ENCODE measurements at places on chromosomes 1 and 21.
A peak's percentile ranks its signal among the peaks of the same experiment; 100 is the strongest.

- DNase-seq, result no peak
Measured at GRCh38 chr1:34140011-34140676, 24.9 kb downstream of the CSMD2 start.

- DNase-seq, result no peak
Measured at GRCh38 chr1:38133756-38134155, 87.2 kb upstream of the POU3F1 start.

GRCh38 chr1:211650904-211651303, 24.5 kb downstream of the NEK2 start:
- DNase-seq, result no peak

- DNase-seq, result no peak
Measured at GRCh38 chr1:163472651-163473248, 151.0 kb downstream of the NUF2 start.

GRCh38 chr21:29630441-29630840, 309.4 kb downstream of the GRIK1 start:
- DNase-seq, result no peak

GRCh38 chr21:26881504-26882228, 36.5 kb upstream of the ADAMTS1 start:
- no peak for DNase-seq

GRCh38 chr1:147502760-147503159, 38.5 kb upstream of the BCL9 start:
- DNase-seq, result no peak

- no peak for DNase-seq
Measured at GRCh38 chr1:242201090-242201489, 202.2 kb upstream of the MAP1LC3C start.

- DNase-seq, result no peak
Measured at GRCh38 chr1:210293171-210293607, 35.5 kb upstream of the HHAT start.

- peak; percentile 49 for DNase-seq
Measured at GRCh38 chr1:111737216-111738132, 1.7 kb downstream of the INKA2 start.

GRCh38 chr1:26277719-26278118, 2.2 kb upstream of the SH3BGRL3 start:
- DNase-seq, result no peak

DNA sequence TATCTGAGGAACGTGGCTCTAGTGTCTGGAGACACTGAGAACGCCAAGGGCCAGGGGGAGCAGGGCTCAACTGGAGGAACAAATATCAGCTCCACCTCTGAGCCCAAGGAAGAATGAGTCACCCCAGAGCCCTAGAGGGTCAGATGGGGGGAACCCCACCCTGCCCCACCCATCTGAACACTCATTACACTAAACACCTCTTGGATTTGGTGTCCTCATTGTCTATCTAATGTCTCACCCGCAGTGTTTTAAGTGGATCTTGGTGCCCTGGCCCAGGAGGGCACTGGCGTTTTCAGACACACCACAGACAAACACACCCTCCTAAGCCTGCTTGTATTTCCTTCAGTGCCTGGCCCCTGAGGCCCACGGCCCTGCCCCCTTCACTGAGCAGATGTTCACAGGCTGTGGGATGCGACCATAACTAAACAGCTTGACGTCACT, 2.2 kb upstream of the FALEC start:
- DNase-seq, result no peak

- no peak for DNase-seq
Measured at GRCh38 chr21:42557420-42557819, 43.8 kb downstream of the SLC37A1 start.

- DNase-seq, result no peak
Measured at GRCh38 chr1:10986525-10986890, 25.9 kb upstream of the TARDBP start.

GRCh38 chr1:7753641-7754040, 17.5 kb upstream of the VAMP3 start:
- DNase-seq, result no peak

GRCh38 chr1:47866601-47867437, 130.4 kb downstream of the TRABD2B start:
- DNase-seq, result no peak

- no peak for DNase-seq
Measured at GRCh38 chr1:234206651-234207284, 166.5 kb upstream of the COA6 start.

- DNase-seq, result no peak
Measured at GRCh38 chr21:39315603-39316445, 2.4 kb upstream of the BRWD1 start.

DNA sequence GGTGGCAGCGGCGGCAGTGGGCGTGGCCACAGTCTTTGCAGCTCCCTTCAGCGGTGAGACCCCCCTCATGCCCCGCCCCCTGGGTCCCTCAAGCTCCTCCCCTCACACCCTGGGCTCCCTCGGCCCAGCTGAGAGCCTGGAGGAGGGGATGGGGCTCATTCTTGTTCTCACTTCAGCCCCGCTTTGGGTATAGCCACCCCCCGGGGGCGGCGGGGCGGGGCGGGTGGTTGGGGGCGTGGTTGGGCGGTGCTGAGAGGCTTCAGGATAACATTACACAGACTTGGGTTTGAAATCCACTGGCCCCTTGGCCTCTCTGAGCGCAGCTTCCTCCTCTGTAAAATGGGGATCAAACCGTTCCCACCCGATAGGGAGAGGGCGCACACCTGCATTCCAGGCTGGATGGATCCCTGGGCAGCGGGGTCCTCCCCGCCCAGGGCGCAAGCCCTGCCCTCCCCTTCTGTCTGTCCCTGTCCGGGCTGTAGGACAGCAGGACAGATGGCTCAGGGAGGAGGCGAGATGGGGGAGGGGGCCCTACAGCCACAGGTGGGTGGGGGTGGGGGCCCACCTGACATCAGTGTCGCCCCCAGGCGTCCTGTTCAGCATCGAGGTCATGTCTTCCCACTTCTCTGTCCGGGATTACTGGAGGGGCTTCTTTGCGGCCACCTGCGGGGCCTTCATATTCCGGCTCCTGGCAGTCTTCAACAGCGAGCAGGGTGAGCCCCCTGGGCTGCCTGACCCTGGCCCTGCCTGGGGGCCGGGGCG, 5.1 kb downstream of the CLCNKA start:
- peak; percentile 61 for DNase-seq

- DNase-seq, result no peak
Measured at GRCh38 chr1:219900201-219900600, 28.2 kb downstream of the SLC30A10 start.

- no peak for DNase-seq
Measured at GRCh38 chr1:243765676-243766075, 84.4 kb downstream of the AKT3 start.

GRCh38 chr21:14587266-14587665, 41.2 kb upstream of the SAMSN1 start:
- no peak for DNase-seq

GRCh38 chr1:2474933-2475371, 1.1 kb upstream of the PLCH2 start:
- DNase-seq, result no peak

DNA sequence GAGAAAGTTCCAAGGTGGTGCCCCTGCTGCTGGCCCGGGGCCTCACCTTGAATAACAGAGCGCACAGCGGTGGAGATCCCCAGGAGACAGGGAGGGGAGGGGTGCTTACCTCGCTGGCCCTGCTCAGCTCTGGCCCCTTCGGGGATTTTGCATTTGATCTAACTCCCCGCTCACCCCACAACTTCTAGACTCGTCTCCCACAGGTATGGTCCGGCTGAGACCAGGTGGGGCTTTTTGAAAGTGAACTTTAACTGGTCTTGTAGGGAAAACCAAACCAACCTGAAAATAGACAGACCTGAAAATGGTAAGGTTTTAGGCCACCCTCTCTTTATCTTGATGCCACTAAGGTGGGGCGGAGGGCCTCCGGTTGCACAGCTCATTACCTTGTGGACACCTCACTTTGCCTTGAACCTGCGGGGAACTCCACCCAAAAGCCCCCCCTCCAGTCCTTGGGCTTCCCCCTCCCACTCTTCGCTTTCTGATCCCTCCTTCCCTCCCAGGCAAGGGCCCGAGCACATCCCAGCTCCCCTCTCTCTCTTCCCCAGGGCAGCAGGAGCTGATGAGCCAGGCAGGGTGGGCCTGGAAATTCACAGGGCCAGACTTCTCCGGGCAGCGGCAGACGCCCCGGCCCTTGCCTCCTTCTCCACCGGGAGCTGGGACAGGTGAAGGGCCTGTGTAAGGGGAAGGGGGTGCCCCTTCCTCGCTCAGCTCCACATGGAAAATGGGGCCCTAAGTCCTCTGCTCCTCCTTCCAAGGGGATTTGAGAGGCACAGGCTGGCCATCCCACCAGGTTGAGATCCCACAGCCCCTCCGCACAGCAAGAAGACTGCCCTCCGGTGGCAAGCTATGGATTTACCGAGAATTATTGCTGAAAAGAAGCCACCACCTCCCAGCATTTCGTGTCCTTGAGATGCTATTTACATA, 16.1 kb downstream of the TNFRSF8 start:
- DNase-seq, result peak; percentile 77

DNA sequence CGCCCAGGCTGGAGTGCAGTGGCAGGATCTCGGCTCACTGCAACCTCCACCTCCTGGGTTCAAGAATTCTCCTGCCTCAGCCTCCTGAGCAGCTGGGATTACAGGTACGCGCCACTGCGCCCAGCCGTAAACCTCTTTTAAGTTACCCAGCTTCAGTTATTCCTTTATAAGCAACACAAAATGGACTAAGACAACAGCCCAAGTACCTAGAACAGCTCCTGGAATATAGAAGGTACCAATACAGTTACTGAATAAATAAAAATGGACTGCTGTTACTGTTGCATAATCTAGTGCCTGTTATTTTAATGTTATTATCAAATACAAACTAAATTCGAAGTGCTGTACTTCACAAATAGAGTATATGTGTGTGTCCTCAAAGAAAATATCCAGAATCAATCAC, 17.1 kb downstream of the RNF115 start:
- no peak for DNase-seq

- DNase-seq, result no peak
Measured at GRCh38 chr1:47382399-47382983, 33.6 kb upstream of the FOXE3 start.

GRCh38 chr1:33654267-33654834, 181.9 kb downstream of the ZSCAN20 start:
- no peak for DNase-seq

GRCh38 chr1:245448975-245449431, 294.2 kb downstream of the KIF26B start:
- no peak for DNase-seq

DNA sequence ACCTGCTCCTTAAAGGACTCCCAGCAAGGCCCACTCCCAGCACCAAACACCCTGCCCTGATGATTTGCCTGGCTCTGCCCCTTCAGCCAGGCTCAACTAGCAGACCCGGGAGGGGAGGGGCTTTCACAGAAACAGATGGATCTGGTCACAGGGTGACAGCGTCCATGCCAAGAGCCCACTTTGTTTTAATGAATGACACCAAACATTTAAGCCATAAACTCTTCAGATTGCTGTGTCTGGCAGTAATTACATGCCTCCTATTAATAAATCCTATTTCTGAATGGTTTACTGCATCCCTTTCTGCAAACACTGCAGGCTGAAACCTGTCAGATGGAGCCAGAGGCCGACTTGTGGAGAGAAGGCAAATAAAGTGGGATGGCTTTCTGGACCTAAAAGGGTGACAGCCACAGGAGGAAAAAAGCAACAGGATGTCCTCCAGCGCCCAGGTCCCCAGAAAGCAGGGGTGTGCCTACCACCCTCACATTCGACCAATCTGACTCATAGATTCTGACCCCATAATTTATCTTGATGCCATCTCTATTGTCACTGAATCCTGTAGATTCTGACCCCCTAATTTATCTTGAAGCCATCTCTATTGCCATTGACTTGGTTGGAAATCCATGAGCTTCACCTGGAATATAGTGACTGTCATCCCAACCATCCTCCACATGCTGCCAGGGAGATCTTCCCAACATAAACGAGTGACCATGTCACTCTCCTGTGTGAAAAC, 200.9 kb downstream of the PLPP3 start:
- DNase-seq, result no peak

DNA sequence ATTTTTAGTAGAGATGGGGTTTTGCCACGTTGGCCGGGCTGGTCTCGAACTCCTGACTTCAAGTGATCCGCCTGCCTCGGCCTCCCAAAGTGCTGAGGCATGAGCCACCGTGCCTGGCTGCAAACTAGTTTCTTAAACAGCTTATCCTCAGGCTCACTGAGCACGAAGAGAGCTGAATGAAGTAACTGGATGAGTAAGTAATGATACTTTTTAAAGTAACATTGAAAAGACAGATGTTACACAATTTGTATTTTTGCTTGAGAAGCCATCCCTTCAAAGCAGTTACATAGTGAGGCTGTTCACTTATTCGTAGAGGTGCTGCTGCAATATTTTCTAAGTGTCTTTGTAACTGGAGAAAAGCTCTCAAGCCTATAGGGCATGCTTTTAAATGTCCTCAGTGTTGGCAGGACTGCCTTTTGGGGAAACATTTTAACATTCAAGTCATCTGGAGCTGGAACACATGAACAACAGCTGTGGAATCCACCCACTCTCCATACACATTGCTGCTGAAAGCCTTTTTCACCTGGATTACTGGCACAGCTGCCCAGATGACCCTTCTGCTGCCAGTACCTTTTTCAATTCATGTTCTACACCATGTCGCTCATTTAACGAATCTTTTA, 2.7 kb upstream of the YBX1 start:
- DNase-seq, result no peak

GRCh38 chr1:107933736-107934135, 31.2 kb downstream of the VAV3 start:
- DNase-seq, result no peak

DNA sequence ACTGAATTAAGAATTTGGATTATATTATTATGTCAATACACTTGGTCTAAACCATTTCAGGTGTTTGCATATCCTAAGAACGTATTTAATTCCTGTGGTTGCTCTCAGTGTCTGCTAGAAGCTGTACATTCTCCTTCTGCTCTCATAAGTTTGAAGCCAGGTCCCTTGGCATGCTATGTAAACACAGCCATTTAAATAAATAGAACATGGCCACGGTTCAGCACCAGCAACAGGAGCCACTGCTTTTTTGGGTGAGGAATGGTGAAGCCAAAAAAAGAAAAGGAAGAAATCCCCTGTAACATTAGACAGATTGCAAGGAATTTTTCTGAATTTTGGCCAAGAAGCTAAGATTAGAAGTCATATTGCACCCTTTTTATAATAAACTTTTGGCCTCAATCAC, 19.1 kb downstream of the CCN1 start:
- no peak for DNase-seq

DNA sequence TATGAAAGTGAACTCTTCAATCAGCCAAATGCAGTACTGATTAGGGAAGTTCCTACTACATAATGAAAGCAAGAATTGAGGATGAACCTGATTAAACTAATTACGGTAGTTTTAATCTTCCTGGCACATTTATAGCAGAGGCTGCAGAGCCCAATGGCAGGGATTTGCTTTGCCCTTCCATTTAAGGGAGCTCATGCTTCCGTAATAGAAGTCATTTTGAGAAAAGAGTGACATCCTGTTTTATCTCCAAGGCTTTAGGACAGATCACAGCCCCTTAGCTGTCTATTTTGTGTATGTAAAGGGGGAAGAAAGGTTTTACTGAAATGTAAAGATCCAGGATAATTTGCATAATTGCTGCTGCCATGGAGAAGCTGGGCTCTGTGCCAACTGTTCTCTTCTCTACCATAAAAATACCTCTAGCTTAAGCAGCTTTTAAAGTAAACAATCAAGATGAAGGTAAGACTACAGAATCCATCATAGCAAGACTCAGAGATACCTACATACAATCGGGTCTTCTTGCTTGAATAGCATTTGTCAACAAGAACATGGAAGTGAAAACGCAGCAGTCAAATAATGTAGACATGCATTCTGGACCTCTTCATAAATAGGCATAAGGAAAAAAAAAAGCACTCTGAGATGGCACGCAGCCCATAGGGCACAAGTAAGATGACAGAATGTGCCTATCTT, 62.5 kb downstream of the ASH1L start:
- DNase-seq, result no peak

- no peak for DNase-seq
Measured at GRCh38 chr1:84785271-84786036, 95.2 kb upstream of the SSX2IP start.

GRCh38 chr1:15224974-15225373, 22.0 kb upstream of the FHAD1 start:
- DNase-seq, result no peak
